ENCODE measurements at places on chromosomes 5 and 9. TPM values are rescaled to one million over a fixed set of nuclear protein-coding genes. Genes with fewer than 3 reads are reported as not detected.

The EDIL3 gene
- not detected for total RNA-seq

The FBLL1 gene
- total RNA-seq: not detected

The MUSK gene
- not detected for total RNA-seq

The LURAP1L gene
- total RNA-seq: not detected

The HACD4 gene
- 1.1 TPM for total RNA-seq

The PSAT1 gene
- total RNA-seq: 240 TPM

The DRD1 gene
- total RNA-seq: not detected

The SVEP1 gene
- total RNA-seq: not detected

GRCh38 chr5:79093762-79094161 lies 17.8 kb upstream of the BHMT start:
- no peaks in the 10 kb centered on the region for H3K36me3 ChIP-seq
- no peak overlapping the region for H3K4me3 ChIP-seq
- H3K27me3 ChIP-seq: peaks cover 5% of the 10 kb centered on the region

DNA sequence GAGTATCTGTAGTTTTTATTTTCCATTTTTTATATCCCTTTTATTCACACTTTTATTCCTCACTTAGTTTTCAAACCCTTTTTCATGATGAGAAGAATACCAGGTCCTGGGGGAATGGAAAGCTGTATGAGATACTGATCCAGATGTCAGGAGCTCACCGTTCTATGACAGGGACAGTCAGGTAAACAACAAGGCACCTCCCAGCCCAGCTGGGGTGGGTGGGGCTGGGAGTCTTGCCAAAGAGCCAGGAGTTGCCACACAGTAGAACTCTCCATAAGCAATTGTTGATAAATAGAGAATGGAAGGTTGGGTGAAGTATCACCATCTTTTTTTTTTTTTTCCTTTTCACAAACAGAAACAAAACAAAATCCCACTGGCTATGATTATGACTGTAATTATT lies 225.8 kb downstream of the NSG2 start:
- no peak overlapping the region for H3K27ac ChIP-seq
- no peaks in the 10 kb centered on the region for H3K4me1 ChIP-seq
- no peaks in the 10 kb centered on the region for H3K36me3 ChIP-seq
- H3K27me3 ChIP-seq: no peaks in the 10 kb centered on the region
- no peak for DNase-seq

DNA sequence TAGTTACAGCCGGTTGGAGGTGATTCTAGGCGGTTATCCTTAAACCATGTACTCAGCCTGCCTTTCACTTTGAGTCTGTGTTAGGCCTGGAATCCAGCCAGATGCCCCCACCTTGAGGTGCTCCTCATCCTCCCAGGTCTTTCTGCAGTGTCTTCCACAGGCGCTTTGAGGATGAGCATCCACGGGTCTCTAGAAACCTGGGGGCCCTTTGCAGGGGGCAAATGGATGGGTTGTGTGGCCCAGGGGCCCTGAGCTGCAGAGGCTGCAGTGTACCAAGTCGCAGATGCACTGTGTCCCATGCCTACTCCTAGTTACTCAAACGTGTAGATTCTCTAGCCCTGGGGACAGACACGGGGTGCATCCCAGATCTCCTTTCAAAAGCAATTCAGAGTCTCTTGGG lies 242.1 kb upstream of the IRX1 start:
- no peaks in the 10 kb centered on the region for H3K4me1 ChIP-seq
- H3K27me3 ChIP-seq: no peaks in the 10 kb centered on the region
- H3K4me3 ChIP-seq: no peak overlapping the region
- no peak overlapping the region for H3K27ac ChIP-seq
- H3K36me3 ChIP-seq: no peaks in the 10 kb centered on the region

DNA sequence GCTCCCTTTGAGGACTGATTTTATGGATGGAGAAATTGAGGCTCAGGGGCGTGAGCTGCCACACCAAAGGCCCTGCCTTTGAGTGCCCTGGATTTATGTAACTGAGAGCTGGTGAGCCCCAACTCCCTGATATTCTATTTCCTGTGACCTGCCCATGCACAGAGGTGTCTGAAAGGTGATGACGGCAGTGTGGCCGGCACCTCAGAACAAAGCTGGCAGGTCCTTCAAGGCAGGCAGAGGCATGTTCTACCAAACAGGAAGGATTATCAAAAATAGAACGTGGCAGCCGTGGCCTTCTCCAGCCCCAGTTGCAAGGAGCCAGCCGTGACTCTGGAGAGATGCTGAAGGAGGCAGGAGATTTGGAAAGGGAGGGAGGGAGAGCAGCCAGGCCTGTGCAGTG lies 36.2 kb downstream of the INSYN2B start:
- no peaks in the 10 kb centered on the region for H3K27me3 ChIP-seq
- no peak overlapping the region for H3K27ac ChIP-seq
- H3K4me3 ChIP-seq: no peak overlapping the region
- no peak for DNase-seq
- H3K36me3 ChIP-seq: peaks cover 5% of the 10 kb centered on the region
- no peaks in the 10 kb centered on the region for H3K4me1 ChIP-seq

GRCh38 chr5:110623874-110624273 lies 102.6 kb downstream of the TMEM232 start:
- no peak overlapping the region for H3K4me3 ChIP-seq
- no peaks in the 10 kb centered on the region for H3K4me1 ChIP-seq
- peaks cover 3% of the 10 kb centered on the region for H3K27me3 ChIP-seq

DNA sequence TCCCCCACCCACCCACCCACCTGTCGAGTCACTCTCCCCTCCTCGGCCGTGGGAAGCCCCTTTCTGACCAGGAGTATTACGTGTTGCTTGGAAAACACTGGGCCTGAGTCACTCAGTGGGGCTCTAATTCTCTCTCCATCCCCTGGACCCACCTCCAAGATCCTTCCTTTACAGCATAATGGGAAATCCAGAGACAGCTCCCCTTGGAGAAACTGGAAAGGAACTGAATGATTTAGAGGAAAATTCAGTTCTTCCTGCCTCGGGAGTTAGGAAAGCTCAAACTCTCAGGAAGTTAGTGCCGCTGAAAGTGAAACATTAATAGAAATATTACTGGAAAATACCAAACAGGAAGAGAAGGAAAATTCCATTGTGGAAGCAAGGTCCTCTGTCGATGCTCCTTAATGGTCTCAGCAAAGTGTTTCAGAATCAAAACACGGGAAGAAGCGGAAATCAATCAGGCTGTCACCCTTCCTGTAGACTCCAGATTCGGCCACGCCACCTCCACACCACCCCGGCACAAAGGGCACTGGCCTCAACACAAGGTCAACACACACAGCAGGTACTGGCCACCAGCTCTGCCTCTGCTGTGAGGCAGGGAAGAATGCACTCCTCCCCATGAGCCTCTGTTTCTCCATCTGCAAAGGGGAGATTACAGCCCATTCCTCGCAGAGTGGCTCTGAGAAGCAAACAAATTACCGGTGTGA lies 9.6 kb downstream of the SHB start:
- no peak overlapping the region for H3K4me3 ChIP-seq
- no peaks in the 10 kb centered on the region for H3K27me3 ChIP-seq
- H3K36me3 ChIP-seq: no peaks in the 10 kb centered on the region
- H3K27ac ChIP-seq: no peak overlapping the region
- DNase-seq: no peak

DNA sequence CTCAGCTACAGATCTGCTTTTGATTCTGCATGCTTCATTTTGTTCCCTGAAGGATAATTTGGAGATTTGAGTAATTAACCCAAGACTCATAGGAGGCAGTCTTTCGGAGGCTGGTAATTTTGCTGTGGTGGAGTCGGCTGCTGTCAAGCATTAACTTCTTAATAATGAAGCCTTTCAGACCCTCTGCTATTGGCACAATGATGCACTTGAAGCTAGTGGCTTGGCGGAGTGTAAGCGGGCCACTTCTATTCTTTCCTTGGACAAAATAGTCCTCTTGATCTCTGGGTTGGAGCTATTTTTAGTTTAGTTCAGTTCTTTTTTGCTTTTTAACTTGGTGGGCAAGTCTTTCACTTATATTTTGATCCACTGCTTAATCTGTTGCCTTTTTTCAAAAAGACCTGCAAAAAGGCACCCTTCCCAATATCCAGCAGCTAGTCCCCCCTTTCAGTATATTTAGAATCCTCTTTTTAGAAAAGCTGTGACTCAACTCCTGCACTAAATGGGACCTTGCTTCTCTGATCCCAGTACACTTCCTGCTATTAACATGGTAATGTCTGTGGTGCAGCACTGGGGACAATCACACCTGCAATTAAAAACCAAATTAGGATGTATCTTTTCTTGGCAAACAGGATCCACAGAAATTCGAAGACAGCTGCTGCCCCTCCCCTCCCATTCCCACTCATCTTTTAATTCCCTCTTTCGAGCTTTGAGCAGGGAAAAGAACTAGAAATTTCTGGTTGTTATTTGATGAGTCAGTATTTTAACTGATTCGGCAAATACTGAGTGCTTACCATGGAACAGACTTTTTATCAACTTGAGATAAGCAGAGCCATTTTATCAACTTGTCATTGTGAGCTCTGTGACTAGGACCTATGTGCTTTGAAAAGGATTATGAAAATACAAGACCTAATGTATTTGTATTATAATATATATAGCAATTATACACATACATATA lies 169.4 kb upstream of the ANKRD55 start:
- no peak overlapping the region for H3K27ac ChIP-seq
- no peak overlapping the region for H3K4me3 ChIP-seq
- DNase-seq: no peak

- peaks cover 4% of the 10 kb centered on the region for H3K36me3 ChIP-seq
- no peak for DNase-seq
- peak overlapping the region; percentile 10 for H3K27ac ChIP-seq
- peaks cover 86% of the 10 kb centered on the region for H3K4me1 ChIP-seq
- no peaks in the 10 kb centered on the region for H3K27me3 ChIP-seq
Measured at GRCh38 chr5:175654807-175655206, 3.1 kb upstream of the HRH2 start.

- H3K27me3 ChIP-seq: no peaks in the 10 kb centered on the region
- no peaks in the 10 kb centered on the region for H3K4me1 ChIP-seq
- no peaks in the 10 kb centered on the region for H3K36me3 ChIP-seq
- no peak overlapping the region for H3K27ac ChIP-seq
Measured at GRCh38 chr5:52863715-52864290, 76.1 kb downstream of the ITGA1 start.

GRCh38 chr9:109117856-109118807 lies 1.6 kb downstream of the TMEM245 start:
- H3K27me3 ChIP-seq: no peaks in the 10 kb centered on the region
- peaks cover 55% of the 10 kb centered on the region for H3K4me1 ChIP-seq
- peaks cover 9% of the 10 kb centered on the region for H3K36me3 ChIP-seq
- peak overlapping the region; percentile 78 for H3K27ac ChIP-seq
- H3K4me3 ChIP-seq: peak overlapping the region; percentile 90

DNA sequence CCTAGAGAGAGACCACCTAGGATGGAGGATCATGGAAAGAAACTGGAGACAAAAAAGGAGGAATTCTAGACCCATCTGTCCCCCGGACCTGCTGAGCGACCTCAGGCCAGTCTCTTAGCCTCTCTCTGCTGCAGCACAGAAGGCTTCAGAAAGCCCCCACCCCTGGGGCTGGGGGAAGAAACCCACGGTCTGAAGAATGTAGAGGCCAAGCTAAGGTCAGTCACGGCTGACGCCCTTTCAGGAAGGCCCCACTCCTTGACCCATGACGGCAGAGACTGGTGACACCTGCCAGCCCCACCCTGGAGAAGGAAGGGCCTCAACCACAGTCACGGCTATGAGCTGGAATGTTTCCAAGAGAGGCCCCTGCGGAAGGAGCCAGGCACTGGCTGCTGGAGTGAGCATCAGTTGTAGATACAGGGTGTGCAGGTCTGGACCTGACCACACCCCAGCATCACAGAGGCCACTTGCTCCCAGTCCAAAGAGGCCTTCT lies 120.5 kb upstream of the BOD1 start:
- no peak overlapping the region for H3K27ac ChIP-seq
- H3K4me3 ChIP-seq: no peak overlapping the region
- H3K36me3 ChIP-seq: no peaks in the 10 kb centered on the region
- no peak for DNase-seq
- no peaks in the 10 kb centered on the region for H3K4me1 ChIP-seq

GRCh38 chr5:125228363-125229070 lies 482.1 kb upstream of the ZNF608 start:
- no peak overlapping the region for H3K27ac ChIP-seq
- no peak overlapping the region for H3K4me3 ChIP-seq
- H3K36me3 ChIP-seq: no peaks in the 10 kb centered on the region

GRCh38 chr5:158159621-158160020 lies 300.7 kb upstream of the CLINT1 start:
- no peak for DNase-seq
- H3K4me1 ChIP-seq: no peaks in the 10 kb centered on the region
- no peak overlapping the region for H3K27ac ChIP-seq
- no peaks in the 10 kb centered on the region for H3K36me3 ChIP-seq

DNA sequence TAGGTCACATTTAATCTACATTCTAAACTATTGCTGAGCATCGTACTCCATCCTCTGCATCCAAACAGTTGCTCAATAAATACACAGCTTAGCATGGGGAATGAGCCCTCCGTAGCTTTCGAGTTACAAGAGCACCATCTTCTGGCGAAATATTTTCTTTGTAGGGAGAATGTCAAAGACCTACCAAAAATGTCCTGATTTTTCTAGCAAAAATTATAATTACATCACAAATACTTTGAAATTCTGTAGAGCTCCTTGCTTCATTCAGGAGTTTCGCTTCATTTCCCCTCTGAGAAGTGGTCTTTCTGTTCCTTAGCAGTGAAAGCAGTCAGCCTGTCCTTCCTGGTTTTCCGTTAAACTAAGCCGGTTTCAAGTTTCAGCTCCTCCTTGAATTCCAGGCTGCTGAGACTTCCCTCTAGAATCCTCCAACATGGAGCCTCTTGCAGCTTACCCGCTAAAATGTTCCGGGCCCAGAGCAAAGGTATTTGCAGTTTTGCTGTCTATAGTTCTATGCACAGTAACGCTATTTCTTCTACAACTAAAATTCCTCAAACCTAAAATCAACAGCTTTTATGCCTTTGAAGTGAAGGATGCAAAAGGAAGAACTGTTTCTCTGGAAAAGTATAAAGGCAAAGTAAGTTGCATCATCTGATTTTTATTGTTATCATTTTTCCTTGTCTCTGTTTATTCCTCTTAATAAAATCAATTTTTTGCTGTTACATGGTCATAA lies at the start of gene GPX8:
Gene GPX8, plus strand, starts transcription at position 409 of the 730 bp plus-strand sequence. Its CDS starts 22 bp downstream, at position 431.
- no peak within 1 kb of the TSS for H3K27ac ChIP-seq
- H3K4me3 ChIP-seq: no peak within 1 kb of the TSS
- no peaks in the 10 kb centered on the region for H3K36me3 ChIP-seq
- no peaks in the 10 kb centered on the region for H3K4me1 ChIP-seq
- H3K27me3 ChIP-seq: peaks cover 18% of the 10 kb centered on the region

DNA sequence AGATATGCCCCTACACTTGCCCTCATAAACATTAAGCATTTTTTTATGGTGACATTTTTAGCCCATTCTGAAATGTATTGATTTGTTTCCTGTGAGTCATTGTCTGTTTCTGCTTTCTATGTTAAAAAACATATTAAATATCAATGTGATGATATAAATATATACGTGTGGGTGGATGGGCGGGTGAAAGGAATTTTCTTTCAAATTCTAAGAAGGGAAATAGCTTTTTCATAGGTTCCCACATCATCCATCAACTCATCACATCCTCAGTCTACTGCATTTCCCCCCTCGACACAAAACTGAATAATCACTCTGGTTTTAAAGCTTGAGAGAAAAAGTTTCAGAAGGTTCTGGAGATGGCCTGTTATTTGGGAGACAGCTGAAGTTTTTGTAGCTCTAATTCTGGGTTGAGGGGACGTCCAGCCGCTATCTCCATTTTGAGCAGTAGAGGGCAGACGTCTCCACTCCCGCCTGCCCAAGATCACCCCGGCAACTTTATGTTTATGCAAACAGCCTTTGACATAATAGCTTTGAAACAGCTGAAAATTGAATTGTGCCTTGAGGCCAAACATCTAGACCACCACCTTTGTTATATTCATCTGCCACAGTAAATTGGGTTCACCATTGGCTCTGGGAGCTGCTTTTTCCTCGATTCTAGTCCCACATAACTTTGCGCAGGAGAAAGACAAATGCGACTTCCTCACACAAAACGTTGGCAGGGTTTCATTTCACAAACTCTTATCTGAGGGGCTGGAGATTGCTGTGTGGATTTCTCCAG lies 216.2 kb upstream of the CLINT1 start:
- H3K27ac ChIP-seq: no peak overlapping the region
- no peak overlapping the region for H3K4me3 ChIP-seq
- peaks cover 2% of the 10 kb centered on the region for H3K27me3 ChIP-seq
- DNase-seq: peak; percentile 63
- H3K36me3 ChIP-seq: no peaks in the 10 kb centered on the region

Measured in activated naive CD4-positive, alpha-beta T cell treated with anti-CD3 and anti-CD28 coated beads for 36 hours (primary cell).